Transverse colon (tissue), 4 donors: ENCODE measurements at places on chromosomes 12 and 14. TPM values are rescaled to one million over a fixed set of nuclear protein-coding genes. Genes with fewer than 3 reads are reported as not detected.

Gene NOVA1
- 20.2 TPM for total RNA-seq

Gene FAM181A
- total RNA-seq, result not detected

Gene RTL1
- total RNA-seq, result not detected

Gene RASAL1
- 1.9 TPM for total RNA-seq

Gene TMEM121
- total RNA-seq, result 0.96 TPM

Gene JAG2
- 6.0 TPM for total RNA-seq
